ENCODE measurements at places on chromosomes 4 and X. TPM values are rescaled to one million over a fixed set of nuclear protein-coding genes. Genes with fewer than 3 reads are reported as not detected.

ZDHHC15 gene
- total RNA-seq: not detected

POLN gene
- 3.1 TPM for total RNA-seq

PNMA5 gene
- total RNA-seq: not detected

NPY2R gene
- not detected for total RNA-seq

MUC7 gene
- not detected for total RNA-seq

MAGEB1 gene
- 0.69 TPM for total RNA-seq

CT47B1 gene
- not detected for total RNA-seq

FRMD7 gene
- not detected for total RNA-seq

SMIM31 gene
- total RNA-seq: not detected

Data from HCT116 (cell line).